ENCODE measurements at places on chromosomes 4 and X. TPM values are rescaled to one million over a fixed set of nuclear protein-coding genes. Genes with fewer than 3 reads are reported as not detected.
A peak's percentile ranks its signal among the peaks of the same experiment; 100 is the strongest.

GRCh38 chr4:11869191-11869870 is 440.6 kb upstream of the HS3ST1 start:
- DNase-seq: no peak

DNA sequence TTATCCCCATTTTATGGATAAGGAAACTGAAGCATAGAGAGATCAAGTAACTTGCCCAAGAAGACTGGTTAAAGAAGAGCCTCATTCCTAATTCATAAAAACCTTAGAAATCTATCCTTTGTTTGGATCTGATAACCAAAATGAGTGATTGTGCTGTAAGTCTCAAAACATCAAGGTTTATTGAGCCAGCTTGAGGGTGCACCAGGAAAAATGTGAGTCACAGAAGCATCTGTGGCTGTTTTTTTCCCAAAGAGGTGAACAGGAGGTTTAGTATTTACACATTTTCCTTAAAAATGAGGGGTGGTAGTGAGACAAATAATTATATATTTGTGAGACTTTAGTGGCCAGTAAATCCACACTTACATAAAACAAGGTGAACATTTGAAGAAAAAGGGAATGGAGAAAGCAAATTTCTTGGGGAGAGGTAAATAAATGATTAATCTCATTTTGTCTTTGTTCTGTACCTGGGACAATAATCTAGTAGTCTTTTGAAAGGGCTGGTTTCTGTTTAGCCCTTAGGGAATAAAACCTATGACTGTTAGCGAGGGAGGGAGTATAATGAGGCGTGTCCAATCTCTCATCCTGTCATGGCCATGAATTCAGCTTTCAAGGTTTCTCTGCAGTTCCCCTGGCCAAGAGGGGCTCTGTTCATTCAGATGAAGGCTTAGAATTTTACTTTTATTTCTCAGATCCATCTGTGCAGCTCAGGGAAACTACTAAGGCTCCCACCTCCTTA is 12.2 kb upstream of the FMR1 start:
- no peak for DNase-seq

GRCh38 chr4:104492183-104492771 is 2.4 kb downstream of the CXXC4 start:
- peak; percentile 16 for DNase-seq

GRCh38 chrX:35829501-35829900 is 31.4 kb downstream of the MAGEB16 start:
- DNase-seq: no peak

GRCh38 chr4:156575430-156576073 is 396.0 kb downstream of the PDGFC start:
- DNase-seq: no peak

DNA sequence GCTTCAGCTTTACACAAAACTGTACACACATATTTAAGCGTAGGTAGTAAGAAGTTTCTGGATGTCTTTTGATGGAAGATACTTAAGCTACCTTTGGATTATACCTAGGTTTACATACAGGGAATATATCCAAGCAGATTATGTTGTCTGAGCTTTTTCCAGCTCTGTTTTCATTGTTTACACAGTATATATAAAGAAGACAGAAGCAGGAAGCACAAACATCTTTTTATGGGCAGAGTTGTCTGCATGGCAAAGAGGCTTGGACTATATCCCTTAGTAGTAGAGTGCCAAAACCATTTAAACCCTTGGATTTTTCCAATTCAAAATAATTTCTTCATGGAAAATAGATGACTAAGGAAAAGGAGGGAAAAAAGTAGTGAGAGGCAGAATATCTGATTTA is 329.4 kb upstream of the AGA start:
- DNase-seq: no peak

KDR gene
- 80.5 TPM for polyA plus RNA-seq

MAN2B2 gene
- polyA plus RNA-seq: 30.1 TPM

BEND2 gene
- polyA plus RNA-seq: not detected

HGFAC gene
- polyA plus RNA-seq: 0.36 TPM
